Progenitor cell of endocrine pancreas (in vitro differentiated cells): ENCODE measurements at places on chromosomes 2 and 18. TPM values are rescaled to one million over a fixed set of nuclear protein-coding genes. Genes with fewer than 3 reads are reported as not detected.

SNORC gene
- total RNA-seq, result 1.8 and 2.8 TPM in 2 replicates

OSBPL6 gene
- 2.0 and 2.4 TPM in 2 replicates for total RNA-seq

ACMSD gene
- total RNA-seq, result not detected in 2 replicates

DCC gene
- 8.4 and 10.1 TPM in 2 replicates for total RNA-seq

ZNF385B gene
- total RNA-seq, result 4.9 and 5.5 TPM in 2 replicates

IL1R2 gene
- total RNA-seq, result not detected in 2 replicates

SLC39A6 gene
- total RNA-seq, result 78.1 and 80.1 TPM in 2 replicates

GKN1 gene
- not detected in 2 replicates for total RNA-seq

AQP12B gene
- total RNA-seq, result not detected in 2 replicates

RAX gene
- total RNA-seq, result not detected in 2 replicates

LOXHD1 gene
- total RNA-seq, result 0.33 and 0.36 TPM in 2 replicates

TMEM37 gene
- total RNA-seq, result 17.4 and 18.9 TPM in 2 replicates

NT5DC4 gene
- not detected in 2 replicates for total RNA-seq

NOL4 gene
- 5.7 TPM in 2 replicates for total RNA-seq

GPR45 gene
- not detected in 2 replicates for total RNA-seq
